ENCODE measurements at places on chromosomes 3 and 15.

DNA sequence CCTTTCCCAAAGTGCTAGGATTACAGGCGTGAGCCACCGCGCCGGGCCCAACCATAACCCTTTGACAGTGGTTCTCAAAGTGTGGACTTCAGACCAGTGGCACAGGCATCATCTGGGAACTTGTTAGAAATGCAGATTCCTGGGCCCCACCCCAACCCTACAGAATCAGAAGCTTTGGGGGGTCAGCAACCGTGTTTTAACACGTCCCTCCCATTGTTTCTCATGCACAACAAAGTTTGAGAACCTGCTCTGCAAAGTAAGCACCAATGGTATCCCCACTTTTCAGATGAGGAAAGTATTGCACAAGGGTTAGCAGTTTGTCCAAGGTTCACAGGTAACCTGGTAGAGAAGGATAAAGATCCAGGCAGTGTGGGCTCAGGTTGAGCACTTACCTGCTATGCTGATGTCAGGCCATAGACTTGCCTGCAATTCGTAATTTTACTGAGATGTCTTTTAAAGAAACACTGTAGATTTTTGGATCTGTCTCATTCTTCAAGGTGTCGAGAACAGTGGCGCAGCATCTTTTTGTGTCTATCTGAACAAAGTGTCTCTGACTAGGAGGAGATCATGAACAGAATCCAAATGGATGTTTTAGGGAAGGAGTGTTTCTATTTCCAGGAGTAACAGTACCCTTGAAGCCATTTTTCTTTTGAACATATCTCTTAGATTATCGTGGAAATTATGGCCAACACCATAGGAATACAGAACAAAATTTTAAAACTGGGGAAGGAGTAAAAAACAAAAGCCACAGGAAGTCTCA lies 2.5 kb downstream of the GXYLT2 start:
- no peak for DNase-seq

DNA sequence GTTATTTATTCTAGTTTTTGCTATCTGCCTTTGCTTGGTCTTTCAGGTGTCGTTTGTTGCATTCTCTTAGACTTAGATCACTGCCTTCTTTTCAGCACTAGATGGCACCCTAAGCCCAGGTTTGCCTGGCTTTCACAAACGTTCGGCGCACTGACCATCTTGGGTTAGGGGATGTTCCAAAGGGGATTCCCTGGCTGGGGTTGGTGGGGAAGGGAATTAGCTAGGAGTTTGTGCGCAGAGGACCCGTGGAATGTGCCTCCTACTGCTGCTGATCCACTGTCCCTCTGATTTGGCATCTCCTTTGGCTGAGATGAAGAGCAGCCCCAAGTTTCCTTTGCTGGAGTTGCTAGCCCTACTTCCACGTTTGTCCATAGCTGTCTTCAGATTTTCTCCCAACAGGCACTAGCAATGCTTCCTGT lies 33.9 kb downstream of the PFN2 start:
- DNase-seq, result peak; percentile 59

GRCh38 chr3:61530355-61530754 lies 31.0 kb upstream of the PTPRG start:
- DNase-seq, result no peak

GRCh38 chr3:52034651-52035050 lies 21.7 kb downstream of the DUSP7 start:
- no peak for DNase-seq

- peak; percentile 18 for DNase-seq
Measured at GRCh38 chr15:84817466-84818081, 418 bp downstream of the ALPK3 start.

- no peak for DNase-seq
Measured at GRCh38 chr3:63918321-63918720, 6.1 kb upstream of the SCAANT1 start.

DNA sequence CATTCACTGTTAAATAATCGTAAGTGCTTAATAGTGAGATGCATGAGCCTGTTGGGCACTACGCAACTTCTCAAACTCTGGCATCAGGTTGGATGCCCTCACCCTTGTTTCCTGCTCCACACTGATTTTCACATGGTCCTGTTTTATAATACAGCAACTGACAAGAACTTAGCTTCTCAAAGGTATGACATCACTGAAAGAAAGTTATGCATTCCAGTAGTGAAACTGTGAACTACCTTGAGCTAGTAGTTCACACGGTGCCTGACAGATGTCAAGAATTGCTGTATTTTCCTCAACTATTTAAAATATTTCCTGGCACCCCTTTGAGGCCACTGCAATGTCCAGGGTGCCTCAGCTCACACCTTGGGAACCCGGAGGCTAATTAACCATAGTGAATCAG lies 327.5 kb downstream of the RORA start:
- DNase-seq, result no peak

DNA sequence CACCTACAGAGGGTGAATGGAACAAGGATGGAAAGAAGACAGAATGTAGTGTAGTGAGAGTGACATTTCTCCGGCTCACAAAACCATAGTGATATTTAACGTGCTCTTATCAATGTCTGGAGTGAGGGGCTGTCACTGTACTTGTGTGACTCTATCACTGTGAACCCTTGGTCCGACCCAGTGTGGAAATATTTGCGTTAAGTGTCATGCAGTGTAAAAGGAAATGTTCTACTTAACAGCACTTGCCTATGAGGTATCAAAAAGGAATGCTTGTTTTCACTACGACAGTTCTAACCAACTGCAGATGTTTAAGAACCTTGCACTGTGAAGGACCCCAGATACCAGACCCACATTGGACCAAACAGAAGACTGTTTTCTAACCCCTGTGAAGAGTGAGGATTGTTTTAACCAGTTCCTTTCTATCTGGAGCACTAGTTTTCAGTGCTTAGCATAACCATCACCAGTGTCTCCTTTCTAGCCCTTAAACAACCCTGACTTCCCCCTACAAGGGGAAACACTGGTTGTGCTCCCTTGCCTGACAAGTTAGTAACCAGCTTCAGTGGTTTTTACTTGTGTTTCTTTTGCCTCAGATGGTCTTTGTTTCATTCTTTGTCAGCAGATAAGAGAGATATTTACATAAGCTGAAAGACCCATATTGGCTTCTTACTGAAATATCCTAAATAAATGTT lies 144.7 kb upstream of the ABHD17C start:
- DNase-seq, result no peak
